ENCODE measurements at places on chromosomes 16 and 17.

- DNase-seq = no peak
Measured at GRCh38 chr17:28346746-28347246, 10.5 kb downstream of the POLDIP2 start.

- no peak for DNase-seq
Measured at GRCh38 chr16:55482056-55482455, 3.1 kb downstream of the MMP2 start.

GRCh38 chr17:59219992-59220327, 351 bp upstream of the GDPD1 start:
- DNase-seq = no peak

GRCh38 chr17:62098623-62099231, 33.6 kb upstream of the MED13 start:
- no peak for DNase-seq

DNA sequence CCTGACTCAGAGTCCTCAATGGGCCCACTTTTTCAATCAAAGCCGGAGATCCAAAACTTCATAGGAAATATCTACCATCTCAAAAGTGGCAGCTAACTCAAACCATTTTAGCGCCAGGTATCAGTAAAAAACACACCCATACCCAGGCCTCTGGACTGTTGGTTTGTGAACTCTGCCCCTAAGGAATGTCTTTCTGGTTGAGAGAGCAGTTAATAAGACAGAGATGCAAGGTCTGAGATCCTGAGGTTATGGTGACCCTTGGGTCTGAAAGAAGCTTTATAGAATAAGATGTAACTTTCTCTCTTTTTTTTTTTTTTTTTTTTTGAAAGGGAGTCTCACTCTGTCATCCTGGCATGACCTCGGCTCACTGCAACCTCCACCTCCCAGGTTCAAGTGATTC, 350.5 kb downstream of the SOX9 start:
- no peak for DNase-seq

DNA sequence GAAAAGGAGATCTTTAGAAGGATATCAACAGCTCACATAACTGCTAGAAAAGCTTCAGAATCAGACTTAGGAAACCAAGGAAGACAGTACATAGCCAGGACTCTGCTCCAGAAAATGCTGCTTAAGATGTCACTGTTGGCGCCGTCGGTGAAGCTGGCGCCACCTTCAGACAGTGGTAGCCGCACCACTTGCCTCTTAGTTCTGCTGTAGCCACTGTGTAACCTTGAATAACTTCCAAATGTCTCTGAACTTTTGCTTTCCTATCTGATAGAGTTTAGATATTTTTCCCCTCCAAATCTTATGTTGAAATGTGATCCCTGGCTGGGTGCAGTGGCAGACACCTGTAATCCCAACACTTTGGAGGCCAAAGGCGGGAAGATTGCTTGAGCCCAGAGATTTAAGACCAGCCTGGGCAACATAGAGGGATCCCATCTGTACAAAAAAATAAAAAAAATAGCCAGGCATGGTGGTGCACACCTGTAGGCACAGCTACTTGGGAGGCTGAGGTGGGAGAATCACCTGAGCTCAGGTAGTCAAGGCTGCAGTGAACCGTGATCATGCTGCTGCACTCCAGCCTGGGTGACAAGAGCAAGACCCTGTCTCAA, 6.3 kb upstream of the USP31 start:
- no peak for DNase-seq

GRCh38 chr16:30472328-30472942, at the start of gene ITGAL:
TSS of gene ITGAL (plus strand) at chr16:30472742. CDS start at chr16:30472838, 96 bp downstream.
- DNase-seq = no peak

DNA sequence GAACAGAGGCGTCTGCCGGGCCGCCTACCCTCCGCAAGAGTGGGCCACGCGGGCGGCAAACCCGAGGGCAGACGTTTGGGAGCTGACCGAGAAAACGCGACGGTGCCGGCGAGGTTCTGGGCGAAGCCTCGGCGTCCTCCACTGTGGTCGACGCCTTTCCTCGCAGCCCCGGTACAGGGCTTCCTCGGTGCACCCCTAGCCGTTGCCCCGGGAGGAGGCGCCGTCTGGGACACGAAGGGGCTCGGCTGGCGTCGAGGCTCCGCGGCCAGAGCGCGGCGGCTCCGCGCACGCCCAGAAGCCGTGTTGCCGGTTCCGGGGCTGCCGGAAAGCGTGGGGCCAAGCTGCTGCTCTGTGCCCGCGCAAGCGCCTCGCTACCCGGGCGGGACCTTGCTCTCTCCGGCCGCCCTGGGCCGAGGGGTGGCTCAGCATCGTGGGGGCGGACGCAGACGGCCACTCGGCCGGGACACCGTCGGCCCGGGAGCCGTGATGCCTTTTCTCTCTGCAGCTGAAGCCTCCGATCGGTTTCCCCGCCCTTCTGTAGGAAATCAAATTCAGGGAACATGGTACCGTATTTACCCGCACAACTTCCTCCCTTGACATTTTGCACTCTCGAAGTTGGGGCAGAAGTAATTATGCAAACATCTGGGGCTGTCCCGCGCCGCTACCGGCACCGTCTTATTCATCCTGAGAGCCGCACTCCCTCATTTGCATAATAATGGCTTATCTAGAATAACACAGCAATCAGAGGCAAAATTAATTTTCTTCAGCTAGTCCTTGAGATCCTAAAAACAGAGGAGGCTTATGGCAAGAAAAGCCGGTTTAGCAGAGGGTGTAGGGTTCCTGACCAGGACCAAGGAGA, 7.3 kb upstream of the CBX8 start:
- no peak for DNase-seq

DNA sequence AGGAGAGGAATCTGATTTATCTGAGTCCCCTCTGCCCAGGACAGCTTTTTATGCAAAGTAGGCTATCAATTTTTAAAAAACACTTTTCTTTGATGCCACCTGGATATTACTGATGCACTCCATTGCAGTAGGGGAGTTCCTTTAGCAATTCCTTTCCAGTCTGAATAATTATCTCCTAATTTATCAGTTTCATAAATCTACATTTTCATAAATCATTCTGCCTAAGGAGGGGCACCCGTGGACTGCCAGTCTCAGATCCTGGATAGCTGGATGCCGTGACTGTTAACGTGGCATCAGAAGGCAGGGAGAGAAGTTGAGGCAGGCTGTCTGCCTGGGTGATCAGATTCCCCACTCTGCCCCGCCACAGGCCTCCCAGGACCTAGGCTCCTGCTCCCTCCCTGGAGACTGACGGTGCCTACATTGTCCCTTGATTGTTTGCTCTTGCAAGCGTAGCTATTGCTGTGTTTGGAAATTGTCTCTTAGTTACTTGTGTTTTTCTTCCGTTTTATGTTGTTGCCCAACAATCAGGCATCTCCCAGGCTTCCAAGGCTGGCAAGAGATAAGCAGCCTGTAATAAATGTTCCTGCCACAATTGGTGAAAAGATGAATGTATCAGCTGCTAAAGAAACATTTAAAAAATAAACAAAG, 75.2 kb downstream of the KATNIP start:
- no peak for DNase-seq

GRCh38 chr16:78727536-78727935, 628.1 kb downstream of the WWOX start:
- no peak for DNase-seq

GRCh38 chr17:14886200-14886739, 378.9 kb downstream of the PMP22 start:
- no peak for DNase-seq

DNA sequence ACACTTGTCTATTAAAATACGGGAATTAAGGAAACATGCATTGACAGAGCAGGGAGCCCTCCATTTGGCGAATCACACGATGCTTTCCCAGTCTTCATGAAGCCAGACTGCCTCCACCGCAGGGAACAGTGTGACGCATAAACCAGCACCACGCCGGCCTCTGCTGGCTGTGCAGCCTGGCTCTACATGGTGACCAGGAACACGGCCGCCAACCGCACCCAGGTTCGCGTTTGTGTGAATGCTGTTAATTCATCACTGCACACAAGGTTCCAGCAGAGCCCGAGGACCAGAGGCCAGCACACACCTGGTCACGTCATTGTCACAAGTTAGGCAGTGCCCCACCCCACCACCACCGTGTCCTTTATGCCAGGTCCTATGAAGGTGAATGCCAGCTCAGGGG, 26.7 kb downstream of the TMEM204 start:
- DNase-seq = no peak

- DNase-seq = no peak
Measured at GRCh38 chr16:81315271-81316175, 761 bp downstream of the GAN start.

DNA sequence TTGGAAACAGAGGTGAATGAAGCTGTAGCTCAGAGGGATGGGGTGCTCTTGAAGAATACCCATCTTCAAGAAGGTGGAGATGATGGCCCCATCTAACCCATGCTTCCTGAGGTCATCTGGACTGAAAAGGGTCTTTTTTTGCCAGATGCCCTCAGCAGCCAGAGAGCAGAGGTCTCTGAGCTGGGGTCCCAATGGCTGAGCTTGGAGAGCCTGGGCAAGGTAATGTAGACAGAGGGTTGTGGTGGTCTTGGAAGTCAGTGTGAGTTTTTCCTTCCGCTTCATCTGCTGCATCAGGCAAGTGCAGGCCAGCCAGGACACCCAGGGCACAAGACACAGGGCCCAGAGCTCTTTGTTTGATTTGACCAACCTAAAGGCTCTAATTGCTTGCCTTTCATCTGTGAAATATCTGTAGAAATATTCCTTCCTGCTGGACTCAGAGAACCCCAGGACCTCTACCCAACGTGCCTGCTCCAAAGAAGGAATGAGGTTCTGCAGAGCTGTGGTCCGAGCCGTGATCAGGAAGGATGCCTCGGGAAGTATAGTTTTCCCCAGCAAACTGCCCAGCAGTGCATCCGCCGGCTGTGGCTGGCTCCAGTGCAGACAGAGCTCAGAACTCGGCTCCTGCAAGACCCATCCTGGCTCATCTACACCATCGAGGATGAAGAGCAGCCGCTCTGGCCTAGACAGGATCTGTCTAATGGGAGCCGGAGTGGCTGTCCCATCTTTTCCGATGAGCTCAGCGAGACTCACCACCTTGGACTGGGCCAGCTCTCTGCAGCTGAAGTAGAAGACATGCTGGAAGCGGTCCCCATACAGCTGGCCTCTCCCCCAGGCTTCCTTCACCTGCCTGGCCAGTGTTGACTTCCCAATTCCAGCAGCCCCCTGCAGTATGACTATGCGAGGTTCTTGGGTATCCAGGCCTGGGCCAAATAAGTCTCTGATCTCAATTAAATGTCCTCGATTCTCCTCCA, 25.2 kb downstream of the NLRP1 start:
- no peak for DNase-seq

GRCh38 chr17:37742116-37742761, 2.6 kb downstream of the HNF1B start:
- DNase-seq = no peak

GRCh38 chr17:61400066-61400716, 548 bp downstream of the TBX2 start:
- no peak for DNase-seq

DNA sequence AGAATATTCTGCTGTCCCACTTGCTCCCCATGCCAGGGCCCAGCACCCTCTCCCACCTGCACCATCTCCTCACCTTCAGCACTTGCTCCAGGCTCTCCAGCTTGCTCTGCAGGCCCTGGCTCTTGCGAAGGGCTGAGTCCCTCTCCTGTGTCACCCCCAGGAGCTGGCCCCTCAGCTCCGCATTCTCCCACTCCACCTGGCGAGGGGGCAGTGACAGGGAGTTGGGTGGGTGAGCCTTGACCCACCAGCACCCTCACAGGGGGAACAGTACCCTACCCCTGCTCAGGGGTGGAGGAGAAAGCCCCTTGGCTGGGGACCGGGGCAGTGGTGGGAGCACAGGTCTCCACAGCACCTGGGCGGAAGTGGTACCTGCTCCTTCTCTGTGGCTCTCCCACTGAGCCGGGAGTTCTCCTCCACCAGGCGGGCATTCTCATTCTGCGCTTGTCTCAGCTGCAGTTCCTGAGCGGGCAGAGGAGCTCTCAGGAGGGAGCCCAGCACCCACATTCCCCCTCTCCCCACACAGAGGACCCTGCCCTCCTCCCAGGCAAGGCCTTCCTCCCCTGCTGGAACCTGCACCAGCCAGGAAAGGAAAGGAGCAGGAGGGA, 5.9 kb downstream of the TSPOAP1 start:
- DNase-seq = no peak

DNA sequence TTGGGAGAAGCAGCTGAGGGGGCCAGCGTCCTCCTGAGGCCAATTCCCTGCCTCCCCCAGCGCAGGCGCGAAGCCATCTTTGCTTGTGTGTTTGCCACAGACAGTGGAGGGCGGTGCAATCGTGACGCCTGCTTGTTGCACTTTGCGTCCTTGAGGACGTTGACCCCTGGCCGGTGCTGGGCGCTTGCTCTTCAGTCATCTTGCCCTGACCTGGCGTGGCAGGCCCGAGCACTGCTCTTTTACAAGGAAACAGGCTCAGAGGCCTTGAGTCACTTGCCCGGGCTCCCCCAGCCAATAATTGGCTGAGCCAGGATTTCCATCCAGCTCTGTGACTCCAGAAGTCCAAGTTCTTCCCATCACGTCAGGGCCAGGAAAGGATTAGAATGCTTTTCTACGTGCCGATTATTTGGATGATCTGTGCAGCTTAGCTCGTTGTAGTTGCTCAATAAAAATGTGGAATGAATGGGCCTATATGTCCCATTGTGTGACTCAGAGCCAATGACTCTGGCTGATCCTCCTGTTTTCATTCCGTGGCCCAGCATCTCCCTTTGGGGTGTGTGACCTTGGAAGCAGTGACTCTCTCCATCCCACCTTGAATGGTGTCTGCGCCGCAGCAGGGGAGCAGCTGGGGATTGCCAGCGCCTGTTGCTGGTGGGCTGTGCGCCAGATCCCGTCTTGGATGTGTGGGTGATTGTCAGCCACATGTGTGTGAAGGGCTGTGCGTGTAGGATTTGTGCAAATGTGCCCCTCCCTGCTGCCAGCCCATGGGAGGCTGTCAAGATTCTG, 214.1 kb downstream of the SEC14L1 start:
- DNase-seq = no peak

DNA sequence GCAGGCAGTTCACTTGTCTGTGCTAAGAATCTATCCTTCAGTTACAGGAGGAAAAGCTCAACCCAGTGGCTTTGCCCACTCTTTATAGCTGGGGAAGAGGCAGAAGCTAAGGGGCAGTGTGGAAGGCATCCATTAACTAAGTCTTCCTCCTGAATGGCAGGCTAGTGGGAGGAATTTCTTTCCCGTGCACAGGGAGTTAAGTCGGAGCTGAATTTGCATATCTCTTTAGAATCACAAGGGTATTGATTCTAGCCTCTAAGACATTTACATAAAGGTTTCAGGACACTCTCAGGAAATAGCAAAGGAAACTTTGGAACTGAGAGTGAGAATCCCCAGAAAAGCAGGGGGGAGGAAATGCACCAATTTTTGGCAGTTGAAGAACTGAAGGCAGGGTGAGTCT, 245.6 kb downstream of the CA10 start:
- no peak for DNase-seq

DNA sequence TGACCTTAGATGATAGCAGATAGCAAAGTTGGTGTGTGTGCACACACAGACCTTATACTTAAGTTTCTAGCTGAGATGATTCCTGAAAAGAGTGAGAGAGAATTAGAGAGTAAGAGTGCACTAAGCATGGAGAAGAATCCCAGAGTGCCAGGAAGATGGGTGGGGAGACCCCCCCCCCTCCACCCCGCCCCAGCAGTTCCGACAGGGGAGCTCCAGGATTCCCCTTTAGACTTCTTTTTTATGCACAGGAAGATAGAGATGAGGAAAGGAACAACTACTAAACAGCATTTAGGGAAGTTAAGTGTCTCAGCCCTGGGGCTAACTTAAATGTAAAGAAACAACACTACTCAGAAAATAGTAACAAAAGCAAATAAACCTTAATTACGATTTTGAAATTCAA, 878.0 kb upstream of the GOT2 start:
- DNase-seq = no peak

GRCh38 chr16:396199-396598, 800 bp upstream of the NME4 start:
- DNase-seq = no peak

- DNase-seq = no peak
Measured at GRCh38 chr17:17871913-17872312, 35.1 kb upstream of the SREBF1 start.

GRCh38 chr16:48157794-48158193, 2.0 kb upstream of the ABCC12 start:
- DNase-seq = no peak
